ENCODE measurements at places on chromosomes 16 and 17. TPM values are rescaled to one million over a fixed set of nuclear protein-coding genes. Genes with fewer than 3 reads are reported as not detected.

KIF19 gene
- polyA plus RNA-seq = 0.96 TPM

C1QL1 gene
- polyA plus RNA-seq = 4.4 TPM

SEPTIN12 gene
- not detected for polyA plus RNA-seq

POLR3E gene
- 61.0 TPM for polyA plus RNA-seq

TBC1D3E gene
- polyA plus RNA-seq = not detected

RHOT2 gene
- polyA plus RNA-seq = 117 TPM

KRTAP2-1 gene
- not detected for polyA plus RNA-seq

PIK3R5 gene
- 0.84 TPM for polyA plus RNA-seq

Measured in renal pelvis (tissue), 12 donors.